ENCODE measurements at places on chromosomes 3 and 15. TPM values are rescaled to one million over a fixed set of nuclear protein-coding genes. Genes with fewer than 3 reads are reported as not detected.
A peak's percentile ranks its signal among the peaks of the same experiment; 100 is the strongest.

The WNT7A gene
- total RNA-seq = 6.5 TPM

The SLC9C1 gene
- not detected for total RNA-seq

- no peak for DNase-seq
Measured at GRCh38 chr3:109275702-109276293, 40.5 kb downstream of the DPPA2 start.

- DNase-seq = peak; percentile 60
Measured at GRCh38 chr15:63461230-63461985, 43.0 kb upstream of the USP3 start.
